ENCODE measurements at places on chromosomes 5 and 9.

GRCh38 chr5:150561192-150561512, 53.2 kb downstream of the NDST1 start:
- no peak for DNase-seq

- DNase-seq, result no peak
Observed at GRCh38 chr9:95486318-95486717, 30.5 kb downstream of the PTCH1 start.

- DNase-seq, result no peak
Observed at GRCh38 chr9:115914291-115914690, 239.3 kb upstream of the PAPPA start.

GRCh38 chr5:158406884-158407823, 548.2 kb upstream of the CLINT1 start:
- DNase-seq, result no peak

DNA sequence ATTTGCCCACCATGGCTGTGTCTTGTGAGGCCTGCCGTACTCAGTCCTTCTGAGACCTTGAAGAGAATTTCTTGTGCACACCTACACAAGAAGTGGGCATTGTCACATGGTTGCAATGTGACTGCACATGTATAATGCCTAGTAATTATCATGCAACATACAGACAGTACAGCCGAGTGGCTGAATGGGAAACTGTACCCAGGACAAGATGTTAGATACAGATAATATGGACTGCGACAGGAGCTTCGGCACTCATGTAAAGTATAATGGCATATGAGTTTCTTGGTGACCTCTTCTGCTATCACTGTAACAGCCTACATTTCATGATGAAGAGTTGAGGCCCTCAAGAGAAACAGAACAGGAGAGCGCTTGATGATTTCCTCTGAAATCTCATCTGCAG, 4.8 kb upstream of the PRKACG start:
- DNase-seq, result no peak

DNA sequence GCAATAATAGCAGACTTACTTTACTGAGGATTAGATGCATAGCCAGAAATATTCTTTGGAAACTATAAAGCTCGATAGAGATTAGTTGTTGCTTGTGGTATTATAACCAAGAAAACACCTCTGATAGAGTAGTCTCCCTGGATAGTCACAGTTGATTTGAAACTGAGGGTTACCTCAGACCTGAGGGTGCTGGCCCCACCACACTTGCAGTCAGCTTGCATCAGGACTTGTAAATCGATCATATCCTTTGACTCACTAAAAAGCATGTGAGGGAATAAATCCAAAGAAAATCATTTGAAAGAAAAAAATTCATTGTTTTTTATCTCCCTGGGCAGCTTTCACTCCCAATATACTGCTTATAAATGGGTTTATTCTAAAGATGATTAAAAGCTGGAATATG, 39.4 kb downstream of the GALNT12 start:
- DNase-seq, result no peak

DNA sequence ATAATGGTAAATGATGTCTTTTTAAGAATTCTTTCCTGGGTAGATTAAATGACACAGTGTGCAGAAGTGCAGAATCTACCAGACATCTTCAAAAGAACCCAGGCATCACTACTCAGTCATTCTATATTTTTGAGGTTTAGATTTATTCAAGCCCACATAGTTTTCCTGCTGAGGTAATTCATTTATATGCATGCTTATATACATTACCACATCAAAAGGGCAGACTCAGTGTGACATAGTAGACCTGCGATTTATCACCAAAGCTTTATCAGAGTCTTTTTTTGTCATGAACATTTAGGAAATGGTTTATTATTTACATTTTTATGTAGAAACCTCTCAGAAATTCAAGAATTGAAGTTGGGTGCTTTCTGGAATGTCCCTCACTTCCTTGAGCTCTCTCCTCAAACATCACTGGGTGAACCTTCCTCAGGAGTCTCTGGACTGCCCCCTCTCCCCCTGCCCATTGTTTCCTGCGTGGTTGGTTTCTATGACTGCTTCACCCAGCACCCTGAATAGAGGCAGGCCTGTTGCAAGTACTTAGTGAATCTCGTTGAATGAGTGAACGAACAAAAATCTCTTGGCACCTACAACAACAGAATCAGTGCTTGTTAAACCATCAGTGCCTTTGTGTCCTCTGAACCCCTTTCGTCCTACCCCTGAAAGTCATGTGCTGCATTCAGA, 42.5 kb downstream of the ADAMTS16 start:
- no peak for DNase-seq

DNA sequence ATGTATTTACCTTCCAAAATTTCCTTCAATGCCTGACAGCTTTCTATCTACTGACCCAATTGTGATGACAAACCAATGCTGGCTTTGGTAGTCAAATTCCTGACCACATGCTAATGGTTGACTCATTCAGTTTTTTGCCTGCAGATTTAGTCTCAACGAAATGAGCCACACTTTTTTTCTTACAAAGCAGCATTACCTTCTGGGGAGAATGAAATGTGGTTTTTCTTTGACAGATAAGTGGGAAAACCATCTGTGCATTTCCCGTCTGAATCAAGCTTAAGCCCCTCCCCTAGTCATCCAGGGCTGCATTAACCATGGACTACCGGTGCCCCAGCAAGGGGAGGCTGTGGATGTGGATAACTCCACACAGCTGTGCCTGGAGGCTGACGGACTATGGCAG, 99.6 kb upstream of the TAF11L2 start:
- DNase-seq, result no peak

- DNase-seq, result no peak
Observed at GRCh38 chr5:29001666-29002065, 1963.3 kb upstream of the CDH9 start.

DNA sequence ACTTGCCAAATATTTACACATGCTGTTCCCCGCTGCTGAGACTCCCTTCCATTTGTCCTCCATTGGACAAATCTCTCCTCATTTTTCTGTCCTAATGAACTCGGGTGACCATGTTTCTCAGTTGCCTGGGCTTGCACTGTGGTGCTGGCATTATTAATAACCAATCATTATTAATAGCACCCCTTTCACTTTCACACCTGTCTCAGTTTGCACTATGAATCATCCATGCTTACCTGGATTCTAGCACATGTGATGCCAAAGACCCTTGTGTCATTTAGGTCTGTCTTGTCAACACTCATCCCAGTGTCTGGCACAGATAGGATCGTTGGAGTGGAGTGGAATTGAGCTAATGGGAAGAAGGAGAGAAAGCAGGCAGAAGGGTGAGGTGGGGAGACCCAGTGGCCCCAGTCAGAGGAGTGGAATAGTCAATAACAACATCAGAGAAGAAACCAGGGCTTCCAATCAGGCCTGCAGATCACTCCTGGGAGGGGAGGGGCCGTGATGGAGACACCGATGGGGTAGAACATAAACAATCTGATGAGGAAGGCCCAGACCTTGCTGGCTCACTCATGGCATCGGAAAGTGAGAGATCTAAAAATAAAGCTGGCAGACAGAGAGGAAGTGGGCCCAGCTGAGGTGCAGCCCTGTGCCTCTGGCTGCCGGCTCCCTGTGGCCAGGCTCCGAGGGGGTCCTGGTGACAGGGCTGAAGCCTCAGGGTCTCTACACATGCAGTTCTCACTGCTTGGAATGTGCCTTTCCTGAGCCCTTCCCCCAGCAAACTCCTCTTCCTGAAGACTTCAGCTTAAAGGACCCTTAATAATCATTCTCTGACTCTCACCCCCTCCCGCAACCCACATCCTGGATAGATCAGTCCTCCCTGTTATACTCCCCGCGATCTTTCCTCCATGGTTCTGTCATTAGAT, 33.5 kb upstream of the CRB2 start:
- peak; percentile 36 for DNase-seq

DNA sequence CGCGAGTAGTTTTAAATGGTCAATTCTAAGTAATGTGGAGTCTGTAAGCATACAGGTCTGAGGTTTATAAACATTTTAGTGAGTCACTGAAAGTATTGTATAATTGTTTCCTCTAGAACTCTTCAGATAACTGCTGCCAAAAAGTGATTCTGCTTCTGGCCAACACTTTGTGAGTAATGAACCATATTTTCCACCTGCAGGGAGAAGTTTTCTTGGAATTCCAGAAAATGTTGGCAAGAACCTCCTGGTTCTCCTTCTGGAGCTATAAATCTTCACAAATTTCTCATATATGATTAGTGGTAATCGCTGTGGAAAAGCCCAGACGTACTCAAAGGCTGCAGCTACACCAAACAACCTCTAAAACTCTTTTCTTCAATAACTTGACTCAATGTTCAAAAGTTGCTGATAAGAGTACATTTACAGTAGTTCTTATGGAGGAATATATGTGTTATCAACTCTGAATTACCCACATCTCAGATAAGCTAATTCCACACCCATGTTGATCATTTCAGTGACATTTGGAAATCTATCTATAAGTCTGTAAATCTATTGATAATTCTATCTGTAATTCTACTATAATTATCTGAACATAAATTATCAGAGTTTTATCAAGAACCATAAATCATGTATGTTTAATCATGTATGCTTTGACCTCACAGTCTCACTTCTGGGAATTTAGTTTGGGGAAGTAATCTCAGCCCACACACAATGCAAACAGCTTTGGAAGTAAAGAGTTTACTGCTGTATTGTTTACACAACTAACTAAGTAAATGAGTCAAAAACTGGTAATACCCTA, 74.1 kb downstream of the FNBP1 start:
- no peak for DNase-seq

DNA sequence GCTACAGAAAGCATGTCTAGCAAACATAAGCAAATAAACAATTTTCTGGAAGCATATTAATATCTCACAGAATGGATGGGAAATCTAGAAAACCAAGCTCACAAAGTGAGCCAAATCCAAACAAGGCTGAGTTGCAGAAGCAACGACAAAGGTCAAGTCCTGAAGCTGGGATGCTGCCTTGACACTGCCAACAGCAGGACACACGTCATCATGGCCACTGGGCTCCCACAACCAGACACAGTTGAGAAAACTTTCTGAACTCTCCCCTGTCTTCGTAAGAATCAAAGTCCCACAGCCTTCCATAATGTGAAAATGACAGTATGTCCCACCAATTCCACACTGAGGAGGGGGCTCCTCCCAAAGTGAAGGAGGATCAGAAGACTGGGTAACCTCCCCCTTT, 37.6 kb downstream of the EPB41L4A start:
- no peak for DNase-seq
